Activated naive CD8-positive, alpha-beta T cell treated with anti-CD3 and anti-CD28 coated beads, Interleukin-2, amount 10 ng/mL, durations not matched to agents 7 days and 5 days (primary cell): ENCODE measurements at places on chromosomes 7 and 10. TPM values are rescaled to one million over a fixed set of nuclear protein-coding genes. Genes with fewer than 3 reads are reported as not detected.

The OIT3 gene
- not detected for total RNA-seq

DNA sequence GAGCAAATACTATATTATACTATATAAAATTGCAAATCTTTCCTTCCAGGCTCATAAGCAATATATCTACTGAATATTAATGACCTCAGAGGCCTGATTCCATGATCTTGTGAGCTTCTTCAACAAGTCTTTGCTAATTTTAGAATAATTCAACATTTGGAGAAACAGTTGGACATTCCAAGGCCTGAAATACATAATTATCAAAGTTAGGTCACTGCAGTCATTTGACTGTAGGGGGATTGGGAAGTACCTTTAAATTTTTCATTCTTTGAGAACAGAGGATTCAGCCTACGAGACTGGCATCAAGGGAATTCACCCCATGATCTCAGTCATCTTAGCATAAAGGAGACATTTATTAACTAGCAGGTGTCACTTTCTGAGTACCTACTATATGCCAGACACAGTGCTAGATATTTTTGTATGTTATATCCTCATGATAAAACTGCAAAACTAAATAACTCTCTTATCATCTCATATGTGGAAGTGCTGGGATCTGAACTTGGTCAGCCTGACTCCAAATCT lies 85.4 kb downstream of the DOCK4 start:
- no peak for DNase-seq

GRCh38 chr10:99695761-99696160 lies 36.2 kb downstream of the COX15 start:
- DNase-seq, result no peak

DNA sequence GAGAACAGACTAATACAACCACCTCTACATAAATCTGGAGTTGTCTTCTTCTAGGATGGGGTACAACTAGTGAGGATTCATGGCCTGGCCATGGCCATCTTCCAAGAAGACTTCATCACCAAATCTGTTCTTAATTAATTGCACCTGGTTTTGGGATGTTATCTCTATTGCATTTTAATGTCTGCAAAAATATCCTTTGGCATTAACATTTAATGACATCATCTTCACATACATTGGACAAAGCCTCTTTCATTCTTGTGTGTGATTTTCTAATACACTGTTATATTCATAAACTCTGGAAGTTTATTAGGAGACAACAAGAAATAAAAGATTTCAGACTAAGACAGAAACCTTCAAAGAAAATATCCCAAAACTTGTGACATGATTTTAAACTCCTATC lies 124.2 kb upstream of the ABCB5 start:
- no peak for DNase-seq

- no peak for DNase-seq
Observed at GRCh38 chr7:111730057-111730456, 167.8 kb upstream of the IMMP2L start.
